T-cell (primary cell): ENCODE measurements at places on chromosomes 1 and 21.

DNA sequence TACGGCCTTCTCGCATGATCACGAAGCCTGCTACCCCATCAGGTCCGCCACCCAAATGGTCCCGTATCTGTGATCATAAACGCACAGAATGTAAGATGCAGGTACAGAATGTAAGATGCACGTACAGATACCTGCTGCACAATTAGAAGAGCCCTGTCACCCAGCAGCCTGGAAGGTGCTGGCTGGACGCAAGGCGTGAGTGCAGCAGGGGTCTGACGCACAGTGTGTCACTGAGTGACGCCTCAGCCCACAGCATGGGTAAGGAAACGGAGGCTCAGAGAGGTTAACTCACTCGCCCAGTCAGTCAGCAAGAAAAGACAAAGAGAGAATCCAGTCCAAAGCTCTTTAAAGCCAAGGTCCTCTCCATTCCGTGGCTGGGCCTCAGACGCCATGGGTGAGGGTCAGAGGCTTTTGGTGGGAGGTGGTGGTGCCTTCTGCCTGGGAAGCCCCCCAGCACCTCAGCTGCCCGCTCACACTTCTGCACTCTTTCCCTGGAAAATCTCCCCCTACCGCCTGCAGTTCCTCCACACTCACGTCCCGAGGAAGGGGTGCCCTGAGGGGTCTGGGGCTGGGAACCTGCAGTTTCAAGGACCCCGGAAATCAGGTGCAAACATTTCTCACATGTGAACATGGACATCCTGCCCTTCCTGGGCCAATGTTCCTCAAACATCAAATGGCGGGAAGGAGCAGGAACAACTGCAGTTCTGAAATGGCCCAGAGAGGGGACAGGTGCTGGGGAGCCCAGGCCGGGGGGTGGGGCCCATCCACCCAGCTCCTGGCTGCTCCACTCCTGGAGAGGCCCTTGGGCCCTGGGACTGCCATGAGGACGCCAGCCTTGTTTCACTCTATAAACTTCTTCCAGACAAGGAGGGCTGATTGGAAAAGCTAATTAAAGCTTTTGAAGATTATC, 59.4 kb downstream of the SLC66A1 start:
- DNase-seq, result no peak

DNA sequence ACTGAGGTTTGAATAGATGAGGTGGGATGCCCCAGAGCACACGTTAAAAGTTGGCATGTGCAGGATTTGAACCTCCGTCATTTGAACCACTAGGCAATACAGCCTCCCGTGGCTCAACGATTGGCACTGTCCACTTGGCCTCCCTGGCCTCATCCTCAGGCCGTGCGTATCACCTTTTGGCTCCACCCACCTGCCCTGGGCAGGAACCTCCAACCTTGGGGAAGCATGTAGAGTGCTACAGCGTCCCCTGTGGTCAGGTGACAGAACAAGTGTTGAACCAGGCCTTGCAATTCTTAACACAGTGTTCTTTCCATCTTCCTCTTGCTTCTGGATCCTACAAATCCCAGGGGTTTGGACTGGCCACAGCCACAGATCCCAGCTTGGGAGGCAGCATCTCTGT, 112.6 kb downstream of the PAX7 start:
- no peak for DNase-seq

GRCh38 chr1:24742090-24742938, 2.9 kb upstream of the CLIC4 start:
- no peak for DNase-seq

- no peak for DNase-seq
Measured at GRCh38 chr1:76176000-76176399, 101.5 kb downstream of the ST6GALNAC3 start.
